ENCODE measurements at places on chromosomes 6 and 20.

- DNase-seq = no peak
Measured at GRCh38 chr6:37242429-37243052, 15.0 kb upstream of the TBC1D22B start.

GRCh38 chr6:34589140-34589539 lies 33.0 kb upstream of the SPDEF start:
- no peak for DNase-seq

DNA sequence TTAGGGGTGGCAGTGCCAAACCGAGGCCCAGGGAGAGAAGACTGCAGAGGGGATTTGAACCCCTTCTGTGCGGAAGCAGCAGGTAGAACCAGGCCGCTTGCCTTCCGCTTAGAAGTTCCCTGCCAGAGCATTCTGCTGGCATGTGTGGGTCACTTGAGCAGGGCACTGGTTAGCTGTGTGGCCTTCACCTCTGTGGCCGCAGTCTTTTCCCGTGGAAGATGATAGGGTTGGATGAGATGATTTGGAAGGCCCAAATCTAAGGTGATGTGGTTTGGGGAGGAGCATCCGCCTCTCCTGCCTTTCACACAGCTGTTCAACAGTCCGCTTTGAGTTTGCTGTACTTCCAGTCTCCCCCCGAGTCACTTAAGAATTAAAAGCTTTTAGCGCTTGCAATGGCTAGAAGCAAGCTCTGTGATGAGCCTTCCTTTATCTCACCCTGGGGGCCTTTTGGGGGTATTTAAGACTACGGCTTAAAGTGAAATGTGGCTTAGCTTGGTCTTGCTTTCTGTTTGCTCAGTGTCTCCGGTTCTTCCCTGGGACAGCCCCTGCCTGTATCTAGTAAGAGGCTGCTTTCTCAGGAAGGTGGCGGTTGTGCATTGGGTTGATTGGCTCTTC lies 743 bp downstream of the CMTR1 start:
- no peak for DNase-seq

GRCh38 chr20:47991875-47992488 lies 206.7 kb upstream of the SULF2 start:
- DNase-seq = no peak

Data from posterior cingulate gyrus (tissue), 11 donors.